Endothelial cell of umbilical vein (primary cell): ENCODE measurements at places on chromosomes 1 and 21.
A peak's percentile ranks its signal among the peaks of the same experiment; 100 is the strongest.

DNA sequence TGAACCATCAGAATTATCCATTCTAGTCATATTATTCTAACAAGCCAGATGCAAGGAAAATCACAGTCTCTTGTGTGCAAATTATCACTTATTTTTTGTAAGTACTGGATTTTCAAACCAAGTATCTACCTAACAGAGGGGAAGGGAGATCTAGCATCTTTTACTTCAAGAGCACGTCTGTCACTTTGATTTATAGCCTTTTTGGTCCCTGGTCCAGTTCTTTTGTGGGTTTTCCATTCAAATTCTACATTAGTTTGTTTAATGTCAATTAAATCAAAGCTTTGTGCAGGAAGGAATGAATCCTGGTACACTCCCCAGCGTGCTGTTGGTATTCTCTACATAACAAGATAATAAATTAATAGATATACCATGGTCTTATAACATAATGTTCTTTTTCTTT is 43.6 kb downstream of the ERG start:
- H3K4me3 ChIP-seq, result no peak overlapping the region
- peaks cover 33% of the 10 kb centered on the region for H3K4me1 ChIP-seq
- H3K27ac ChIP-seq, result peak overlapping the region; percentile 62

- H3K27ac ChIP-seq, result no peak overlapping the region
- H3K36me3 ChIP-seq, result peaks cover 15% of the 10 kb centered on the region
- H3K27me3 ChIP-seq, result no peaks in the 10 kb centered on the region
- H3K4me1 ChIP-seq, result no peaks in the 10 kb centered on the region
- no peak for DNase-seq
Measured at GRCh38 chr1:37954316-37954971, 7.6 kb upstream of the INPP5B start.

DNA sequence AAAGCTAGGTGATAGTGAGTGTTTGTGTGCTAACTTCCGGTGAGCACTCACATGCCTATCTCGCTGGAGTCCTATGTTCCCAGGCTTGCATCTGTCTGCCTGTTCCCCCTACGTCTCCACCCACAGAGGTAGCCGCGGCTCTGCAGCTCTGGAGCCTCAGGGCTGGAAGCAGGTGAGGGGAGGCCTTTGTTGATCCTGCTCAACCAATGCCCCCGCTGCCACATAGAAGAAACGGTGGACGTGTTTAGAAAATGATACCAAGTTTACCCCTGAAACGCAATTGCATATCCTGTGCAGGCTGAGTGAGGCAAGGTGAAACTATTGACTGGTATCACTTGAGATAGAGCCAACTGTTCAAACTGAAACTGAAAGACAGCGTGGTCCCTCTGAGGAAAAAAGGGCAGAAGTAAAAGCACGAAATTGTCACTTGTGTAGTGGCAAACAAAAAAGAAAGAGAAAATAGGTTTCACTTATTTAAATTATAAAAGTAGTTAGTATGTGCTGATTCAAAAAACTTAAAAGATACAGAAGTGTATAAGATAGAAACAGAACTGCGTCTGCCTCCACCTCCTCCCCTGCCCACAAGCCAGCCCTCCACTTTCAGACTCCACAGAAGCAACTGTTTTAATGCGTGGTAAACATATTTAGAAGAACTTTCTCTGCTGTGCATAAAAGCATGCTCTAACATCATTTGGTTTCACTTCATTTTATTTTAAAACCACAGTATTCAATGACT is 38.6 kb upstream of the ETS2 start:
- DNase-seq, result no peak
- H3K27ac ChIP-seq, result no peak overlapping the region
- no peaks in the 10 kb centered on the region for H3K4me1 ChIP-seq
- peaks cover 7% of the 10 kb centered on the region for H3K27me3 ChIP-seq

DNA sequence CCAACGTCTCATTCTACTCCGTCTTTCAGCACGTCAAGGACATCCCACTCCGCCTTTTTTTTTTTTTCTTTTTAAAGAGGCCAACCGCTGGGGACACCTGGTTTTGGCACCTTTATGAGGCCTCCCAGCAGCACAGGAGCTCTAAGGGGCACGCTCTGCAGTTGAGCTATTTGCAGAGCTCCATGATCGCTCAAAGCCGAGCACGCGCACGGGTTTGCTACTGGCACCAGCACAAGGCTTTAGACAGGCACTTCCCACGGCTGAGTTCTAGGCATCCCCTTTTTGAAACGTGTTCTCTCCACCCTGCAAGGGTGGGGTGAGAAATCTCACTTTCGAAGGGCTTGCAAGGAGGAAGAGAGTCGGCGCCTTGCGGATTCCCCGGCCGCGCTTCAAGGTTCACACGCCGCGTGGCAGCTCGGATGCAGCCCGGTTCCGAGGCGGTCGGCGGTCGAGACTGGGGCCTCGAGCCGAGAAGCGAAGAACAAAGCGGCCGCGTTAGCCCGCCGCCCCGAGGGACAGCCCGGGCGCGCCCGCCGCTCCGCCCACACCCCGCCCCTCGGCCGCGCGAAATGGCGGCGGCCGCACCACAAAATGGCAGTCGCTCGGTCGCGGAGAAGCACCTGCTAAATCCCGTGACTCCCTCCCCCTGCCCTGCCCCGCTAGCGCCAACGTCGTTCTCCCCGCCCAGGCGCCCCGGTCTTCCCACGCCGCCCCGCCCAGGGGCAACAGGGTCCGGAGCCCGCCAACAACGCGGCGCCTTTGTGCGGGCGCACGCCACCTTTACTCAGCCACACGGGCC is 12.9 kb upstream of the SPEN start:
- peak overlapping the region; percentile 95 for H3K27ac ChIP-seq
- no peaks in the 10 kb centered on the region for H3K27me3 ChIP-seq
- no peaks in the 10 kb centered on the region for H3K36me3 ChIP-seq
- peak; percentile 89 for DNase-seq

DNA sequence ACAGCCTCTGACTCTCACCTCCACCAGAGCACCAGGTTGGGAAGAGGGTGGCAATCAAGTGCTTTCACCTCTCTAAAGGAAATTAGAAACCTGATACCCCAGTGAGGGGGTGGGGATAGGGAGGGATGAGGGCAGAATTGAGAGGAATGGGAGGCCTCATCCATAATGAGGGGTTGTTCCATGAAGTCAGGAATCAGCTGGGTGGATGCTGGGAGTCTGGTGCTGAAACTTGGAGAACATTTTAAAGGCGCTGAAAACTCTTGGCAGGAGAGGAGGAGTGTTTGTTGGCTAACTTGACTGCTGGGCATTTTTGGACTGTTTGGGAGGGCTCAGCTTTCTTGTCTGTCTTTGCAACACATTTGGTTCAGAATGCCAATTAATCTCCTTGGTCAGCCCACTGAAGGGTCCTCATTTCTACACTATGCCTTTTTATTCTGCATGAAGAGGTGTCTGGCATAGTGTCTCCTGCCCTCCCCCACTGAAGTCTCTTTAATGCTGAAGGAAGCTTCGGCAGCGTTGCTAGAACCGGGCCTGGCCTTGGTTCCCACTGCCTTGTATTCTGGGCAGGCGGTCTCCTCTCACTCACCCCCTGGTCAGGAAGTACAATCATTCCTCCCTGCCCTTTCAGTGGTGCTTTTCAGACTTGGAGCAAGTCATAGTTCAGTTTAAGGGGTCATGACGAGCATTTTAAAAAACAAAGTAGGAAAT is 2.2 kb downstream of the PHGDH start:
- H3K4me1 ChIP-seq, result peaks cover 9% of the 10 kb centered on the region
- DNase-seq, result no peak
- peaks cover 2% of the 10 kb centered on the region for H3K27me3 ChIP-seq
- H3K36me3 ChIP-seq, result no peaks in the 10 kb centered on the region
- no peak overlapping the region for H3K4me3 ChIP-seq

DNA sequence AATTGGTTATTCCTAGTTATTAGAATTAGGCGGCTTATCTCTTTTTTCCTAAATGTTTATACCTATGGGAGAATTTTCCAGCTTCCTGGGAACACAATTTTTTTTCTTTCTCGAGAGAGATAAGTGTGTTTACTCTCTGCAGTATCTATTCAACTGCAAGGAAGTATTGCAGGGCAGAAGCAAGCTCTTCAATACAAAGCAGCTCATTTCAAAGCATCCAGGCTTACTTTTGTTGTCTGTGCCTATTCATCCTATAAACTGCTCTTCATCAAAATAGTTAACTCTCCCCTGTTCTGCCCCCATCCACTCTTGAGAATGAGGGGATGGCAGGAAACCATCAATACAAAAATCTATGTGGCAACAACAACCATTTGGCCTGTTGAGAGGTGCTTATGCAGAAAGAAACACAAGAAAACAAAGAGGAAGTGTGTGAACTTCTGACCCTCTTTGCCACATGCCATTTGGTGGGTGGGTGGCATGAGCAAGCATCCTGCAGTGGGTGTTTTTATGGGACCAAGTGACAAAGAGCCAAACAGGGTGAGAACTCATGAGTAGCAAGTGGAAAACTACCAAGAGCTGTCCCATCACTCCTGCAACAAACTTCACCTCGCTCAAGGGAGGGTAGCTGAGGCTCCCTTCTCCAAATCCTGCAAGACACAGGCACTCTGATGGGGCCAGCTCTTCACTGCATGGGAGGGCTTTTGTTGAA is 50.6 kb upstream of the MRPS6 start:
- H3K27me3 ChIP-seq, result peaks cover 10% of the 10 kb centered on the region
- no peaks in the 10 kb centered on the region for H3K36me3 ChIP-seq
- no peak overlapping the region for H3K4me3 ChIP-seq
- H3K4me1 ChIP-seq, result no peaks in the 10 kb centered on the region
- H3K27ac ChIP-seq, result no peak overlapping the region
- DNase-seq, result no peak

DNA sequence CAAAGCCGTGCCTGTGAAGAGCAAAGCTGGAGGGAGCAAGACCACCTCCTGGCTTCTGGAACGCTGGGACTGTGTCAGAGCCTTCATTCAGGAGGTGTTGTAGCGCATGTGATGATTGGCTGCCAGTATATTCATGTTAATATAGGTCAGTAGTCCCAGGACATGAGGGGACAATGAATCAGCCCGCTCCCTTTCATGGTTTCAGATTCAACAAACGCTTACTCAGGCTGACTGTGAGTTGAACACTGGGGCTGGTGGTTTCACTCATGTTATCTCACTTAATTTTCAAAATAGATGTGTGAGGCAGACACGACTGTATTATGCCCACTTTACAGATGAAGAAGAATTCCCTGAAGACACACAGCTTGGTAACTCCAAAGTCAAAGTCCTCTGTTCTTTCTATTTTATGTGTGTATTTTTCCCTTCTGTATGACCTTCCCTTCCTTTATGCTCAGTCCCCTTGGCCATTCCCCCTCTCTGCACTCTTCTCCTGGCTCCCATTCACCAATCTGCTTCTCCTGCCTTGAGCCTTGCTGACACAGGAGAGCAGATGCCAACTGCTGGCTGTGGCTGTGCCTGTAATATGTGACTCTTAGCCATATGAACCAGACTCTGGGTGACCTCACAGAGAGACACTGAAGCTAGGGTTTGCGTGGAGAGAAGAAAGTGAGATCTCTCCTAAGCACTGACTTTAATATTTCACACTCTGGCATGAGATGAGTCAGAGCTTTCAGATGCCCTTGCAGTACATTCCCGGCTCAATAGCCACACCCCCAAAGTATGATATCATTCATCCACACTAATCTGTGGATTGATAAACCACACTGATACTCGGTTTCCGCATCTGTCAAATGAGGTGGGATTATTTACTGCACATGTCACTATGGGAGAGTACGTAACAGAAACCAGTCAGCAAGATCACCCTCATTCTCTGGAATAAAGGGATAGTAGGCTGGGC is 31.4 kb upstream of the KIRREL1 start:
- peaks cover 22% of the 10 kb centered on the region for H3K27me3 ChIP-seq
- H3K4me1 ChIP-seq, result no peaks in the 10 kb centered on the region
- H3K27ac ChIP-seq, result no peak overlapping the region
- no peak overlapping the region for H3K4me3 ChIP-seq

GRCh38 chr1:233386336-233386735 is 58.8 kb downstream of the MAP3K21 start:
- no peak for DNase-seq
- no peak overlapping the region for H3K4me3 ChIP-seq
- peaks cover 1% of the 10 kb centered on the region for H3K27me3 ChIP-seq

DNA sequence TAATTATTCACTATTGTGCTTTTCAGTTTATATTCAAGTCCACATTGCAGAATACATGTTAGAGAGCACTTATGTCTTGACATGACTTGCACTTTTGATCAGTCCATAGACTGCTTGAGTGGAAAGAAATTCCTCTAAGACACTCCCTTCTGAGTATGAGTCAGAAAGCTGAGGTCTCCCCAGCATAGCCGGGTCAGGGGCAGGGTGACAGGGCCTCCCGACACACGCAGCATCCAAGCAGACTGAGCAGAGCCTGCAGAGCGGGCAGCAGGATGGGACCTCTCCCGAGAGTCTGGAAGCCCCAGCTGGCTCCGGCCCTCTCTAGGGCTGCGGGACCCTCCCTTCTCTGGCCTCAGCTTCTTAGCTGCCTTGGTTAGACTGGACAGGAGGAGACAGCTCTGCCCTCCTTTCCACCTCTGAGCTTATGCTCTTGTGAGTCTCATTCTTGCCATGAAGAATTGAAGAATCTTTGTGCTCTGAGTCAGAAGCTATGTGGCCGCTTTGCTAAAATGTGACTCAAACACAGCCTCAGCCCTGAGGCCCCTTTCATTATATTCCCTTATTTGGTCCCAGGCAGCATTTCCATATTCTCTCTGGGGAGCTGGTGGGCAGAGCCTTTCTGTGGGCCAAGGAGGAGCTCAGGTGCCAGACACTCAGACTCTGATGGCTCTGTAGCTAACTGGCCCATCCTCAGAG is 11.2 kb upstream of the CAPN2 start:
- no peaks in the 10 kb centered on the region for H3K36me3 ChIP-seq
- DNase-seq, result peak; percentile 74
- H3K27ac ChIP-seq, result peak overlapping the region; percentile 73
- H3K4me3 ChIP-seq, result no peak overlapping the region

- H3K4me1 ChIP-seq, result no peaks in the 10 kb centered on the region
- DNase-seq, result no peak
- H3K27ac ChIP-seq, result no peak overlapping the region
Measured at GRCh38 chr1:38089712-38090360, 43.2 kb upstream of the POU3F1 start.

- no peak overlapping the region for H3K27ac ChIP-seq
- H3K36me3 ChIP-seq, result no peaks in the 10 kb centered on the region
- DNase-seq, result no peak
- no peaks in the 10 kb centered on the region for H3K27me3 ChIP-seq
Measured at GRCh38 chr1:86822459-86822858, 91.5 kb downstream of the SELENOF start.

DNA sequence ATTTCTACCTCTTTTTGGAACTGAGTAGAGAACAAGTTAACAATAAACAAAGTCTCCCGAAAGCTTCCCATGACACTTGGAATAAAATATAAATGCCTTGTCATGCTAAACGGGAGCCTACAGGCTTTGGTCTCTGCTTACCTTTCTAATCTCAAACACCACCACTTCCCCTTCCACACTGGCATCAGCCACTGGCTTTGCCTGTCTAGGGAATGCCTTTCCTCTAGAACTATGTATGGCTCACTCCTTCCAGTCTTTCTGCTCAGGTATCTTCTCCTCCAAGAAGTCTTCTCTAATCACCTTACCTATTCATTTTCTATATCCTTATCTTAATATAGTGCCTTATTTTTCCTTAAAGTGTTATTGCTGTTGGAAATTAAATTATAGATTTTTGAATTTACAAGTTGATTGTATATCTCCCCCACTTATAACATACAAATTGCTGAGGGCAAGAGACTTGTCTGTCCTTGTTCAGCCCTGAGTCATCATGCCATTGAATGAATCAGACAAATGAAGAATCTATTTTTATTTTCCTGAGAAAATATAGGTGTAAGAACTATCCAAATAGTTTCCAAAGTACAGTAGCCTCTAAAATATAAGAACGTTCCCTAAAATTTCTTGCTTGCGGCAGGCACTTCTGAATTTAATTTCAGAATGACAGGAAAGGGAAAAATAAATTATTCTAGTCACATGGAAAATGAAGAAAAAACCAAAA is 119.2 kb downstream of the TM2D1 start:
- no peak overlapping the region for H3K4me3 ChIP-seq
- DNase-seq, result peak; percentile 66
- no peaks in the 10 kb centered on the region for H3K36me3 ChIP-seq
